ENCODE measurements at places on chromosomes 16 and 17.

DNA sequence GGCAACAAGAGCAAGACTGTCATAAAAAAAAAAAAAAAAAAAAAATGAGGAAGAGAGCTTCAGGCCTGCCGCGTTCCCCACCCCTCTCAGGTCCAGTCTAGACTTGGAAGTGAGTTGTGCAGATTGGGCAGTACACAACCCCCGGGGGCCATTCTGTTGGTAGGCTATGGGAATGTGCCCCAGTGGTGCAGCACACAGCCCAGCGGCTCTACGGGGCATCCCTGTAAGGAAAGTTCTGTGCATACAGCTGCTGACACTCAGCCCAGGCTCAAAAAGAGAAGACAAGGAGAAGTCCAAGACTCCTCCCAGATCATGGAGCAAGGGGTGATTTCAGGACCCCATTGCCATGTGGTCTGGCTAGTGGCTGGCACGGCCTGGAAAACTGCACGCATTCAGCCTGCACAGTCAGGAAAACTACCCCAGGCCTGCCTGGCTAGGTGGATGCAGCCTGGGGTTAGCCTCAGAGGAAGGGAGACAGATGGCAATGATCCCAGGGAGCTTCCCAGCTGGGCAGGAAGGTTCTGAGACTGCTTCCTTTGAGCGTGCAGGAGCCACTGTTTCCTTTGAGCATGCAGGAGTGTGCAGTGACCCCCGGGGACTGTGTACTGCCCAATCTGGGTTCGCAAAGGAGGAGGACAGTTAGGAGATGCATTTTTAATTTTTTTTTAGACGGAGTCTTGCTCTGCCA is 44.8 kb downstream of the PECAM1 start:
- DNase-seq: no peak

GRCh38 chr17:65170839-65171238 is 33.7 kb downstream of the RGS9 start:
- DNase-seq: no peak

DNA sequence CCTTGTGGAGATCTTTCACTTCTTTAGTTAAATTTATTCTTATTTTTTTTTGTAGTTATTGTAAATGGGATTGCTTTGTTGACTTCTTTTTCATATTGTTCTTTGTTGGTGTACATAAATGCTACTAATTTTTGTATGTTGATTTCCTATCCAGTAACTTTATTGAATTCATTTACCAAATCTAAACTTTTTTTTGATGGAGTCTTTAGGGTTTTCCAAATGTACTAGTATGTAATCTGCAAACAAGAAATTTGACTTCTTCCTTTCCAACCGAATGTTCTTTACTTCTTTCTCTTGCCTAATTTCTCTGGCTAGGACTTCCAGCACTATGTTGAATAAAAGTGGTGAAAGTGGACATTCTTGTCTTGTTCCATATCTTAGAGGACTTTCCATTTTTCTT is 41.8 kb upstream of the NACA2 start:
- no peak for DNase-seq

- no peak for DNase-seq
Observed at GRCh38 chr17:81537856-81538555, 9.8 kb downstream of the FSCN2 start.

DNA sequence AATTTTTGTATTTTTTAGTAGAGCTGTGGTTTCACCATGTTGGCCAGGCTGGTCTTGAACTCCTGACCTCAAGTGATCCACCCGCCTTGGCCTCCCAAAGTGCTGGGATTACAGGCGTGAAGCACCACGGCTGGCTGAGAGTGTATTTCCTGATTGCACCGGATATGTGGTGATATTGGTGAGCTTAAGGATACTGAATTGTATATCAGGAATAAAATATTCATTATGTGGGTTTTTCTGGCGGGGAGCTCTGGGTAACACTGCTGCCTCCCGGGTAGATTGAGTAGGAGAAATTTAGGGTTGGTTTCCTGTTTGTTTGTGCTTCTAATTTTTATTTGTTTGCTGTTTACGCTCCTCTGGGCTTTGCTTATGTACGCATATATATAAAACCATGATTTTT is 7.7 kb upstream of the TMEM98 start:
- no peak for DNase-seq

GRCh38 chr17:81082177-81083073 is 47.5 kb downstream of the BAIAP2 start:
- no peak for DNase-seq

- DNase-seq: no peak
Observed at GRCh38 chr16:17496891-17497290, 26.1 kb upstream of the XYLT1 start.

DNA sequence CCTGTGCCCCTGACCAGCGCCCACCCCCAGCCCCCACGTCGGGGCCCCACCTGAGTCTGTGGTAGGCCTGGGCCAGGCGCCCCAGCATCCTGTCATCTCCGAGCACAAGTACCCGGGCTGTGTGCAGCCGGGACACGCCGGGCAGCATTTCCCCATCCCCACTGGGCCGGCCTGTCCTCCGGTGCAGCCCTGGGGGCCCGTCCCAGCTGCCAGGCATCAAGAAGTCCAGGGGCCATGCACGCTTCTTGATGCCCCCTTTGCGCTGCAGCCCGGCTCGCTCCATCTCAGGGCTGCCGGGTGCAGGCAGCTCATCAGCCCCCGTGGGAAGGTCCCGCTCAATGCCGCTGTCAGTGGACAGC is 29.3 kb upstream of the MFSD6L start:
- DNase-seq: no peak

GRCh38 chr16:55478827-55479429 is at the start of gene MMP2:
Gene MMP2 (plus strand): TSS chr16:55479198. CDS start chr16:55479480, 282 bp downstream.
- no peak for DNase-seq

DNA sequence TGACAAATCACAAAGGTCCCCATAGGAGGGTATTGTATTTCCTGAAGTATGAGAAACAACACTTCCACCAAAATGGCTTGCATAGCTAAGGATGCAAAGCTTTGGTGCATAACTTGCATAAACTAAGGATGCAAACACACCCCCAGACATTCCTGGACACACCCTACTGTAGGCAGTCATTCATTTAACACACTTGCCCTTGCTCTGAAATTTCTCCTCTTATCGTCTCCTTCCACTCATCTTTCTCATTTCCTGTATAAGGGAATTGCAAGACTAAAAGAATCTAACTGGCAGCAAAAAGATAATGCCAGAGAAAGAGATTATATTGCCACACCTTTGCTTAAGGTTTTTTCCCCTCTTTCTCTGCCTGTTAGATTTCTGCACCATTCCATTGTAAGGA is 28.3 kb downstream of the CHD9 start:
- DNase-seq: no peak
